ENCODE measurements at places on chromosomes 1 and 21.

GRCh38 chr1:61506944-61507500, 217.9 kb downstream of the TM2D1 start:
- no peak for DNase-seq

DNA sequence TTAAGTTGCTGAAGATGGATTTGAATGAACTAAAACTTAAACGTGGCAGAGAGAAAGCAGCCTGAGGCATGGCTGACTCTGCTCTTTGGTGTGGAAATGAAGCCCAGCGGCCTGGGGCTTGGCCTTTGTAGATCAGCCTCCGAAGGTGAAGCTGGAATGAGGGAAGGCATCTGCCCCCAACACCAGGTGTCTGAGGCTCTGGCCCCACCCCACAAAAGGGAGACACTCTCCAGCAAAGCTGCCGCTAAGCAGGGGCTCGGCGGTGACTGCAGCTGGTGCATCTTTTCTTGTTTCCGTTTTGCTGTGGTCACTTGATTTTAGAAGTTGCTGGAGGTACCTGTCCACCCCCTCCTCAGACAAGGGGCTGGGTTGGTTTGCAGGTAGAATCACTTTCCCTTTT, 38.2 kb upstream of the NID1 start:
- DNase-seq, result peak; percentile 61

DNA sequence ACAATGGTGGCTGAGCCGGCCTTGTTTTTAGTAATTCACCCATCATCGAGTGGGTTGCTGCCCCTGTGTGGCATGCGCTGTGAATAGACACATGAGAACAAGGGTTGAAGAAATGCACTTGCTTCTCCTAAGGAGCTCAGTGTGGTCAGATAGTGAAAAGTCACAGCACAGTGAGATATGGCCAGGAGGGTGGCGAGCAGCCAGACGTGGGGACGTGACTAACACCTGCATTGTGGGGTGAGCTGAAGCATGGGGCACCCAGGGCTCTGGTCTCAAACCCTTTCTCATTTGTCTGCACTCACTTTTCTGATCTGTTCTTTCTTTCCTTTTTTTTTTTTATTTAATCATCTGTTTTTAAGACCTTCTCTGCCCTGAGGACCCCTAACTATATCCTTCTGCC, 13.5 kb downstream of the MTARC1 start:
- DNase-seq, result no peak

- peak; percentile 96 for DNase-seq
Measured at GRCh38 chr1:26959722-26960624, at the start of gene KDF1. Gene KDF1 (minus strand): TSS chr1:26960468. CDS start chr1:26952380, 8,088 bp downstream.

- DNase-seq, result no peak
Measured at GRCh38 chr1:28822799-28823198, 10.8 kb downstream of the OPRD1 start.

DNA sequence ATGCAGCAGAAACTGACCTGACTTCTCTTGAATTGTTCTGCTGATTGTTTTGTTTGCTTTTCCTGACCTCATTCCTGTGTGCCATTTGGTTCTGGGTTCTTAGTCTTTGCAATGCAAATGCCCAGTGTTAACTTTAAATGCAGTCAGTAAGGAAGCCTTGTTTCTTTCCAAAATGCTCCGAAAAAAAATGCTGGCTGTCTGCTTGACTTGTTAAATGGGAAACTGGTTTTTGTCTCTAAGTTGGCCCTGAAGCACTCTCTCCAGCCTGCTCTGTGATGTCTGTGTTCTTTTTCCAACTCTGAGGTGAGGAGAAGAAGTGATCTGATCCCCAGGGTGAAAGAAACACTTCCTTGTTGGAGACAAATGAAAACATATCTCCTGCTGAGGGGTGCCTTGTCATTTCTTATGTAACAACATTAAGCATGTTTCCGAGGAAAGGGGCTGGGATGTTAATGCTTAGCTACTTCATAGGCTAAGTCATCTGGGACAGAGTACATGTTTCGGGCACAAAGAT, 256.3 kb upstream of the ADGRL4 start:
- peak; percentile 78 for DNase-seq

DNA sequence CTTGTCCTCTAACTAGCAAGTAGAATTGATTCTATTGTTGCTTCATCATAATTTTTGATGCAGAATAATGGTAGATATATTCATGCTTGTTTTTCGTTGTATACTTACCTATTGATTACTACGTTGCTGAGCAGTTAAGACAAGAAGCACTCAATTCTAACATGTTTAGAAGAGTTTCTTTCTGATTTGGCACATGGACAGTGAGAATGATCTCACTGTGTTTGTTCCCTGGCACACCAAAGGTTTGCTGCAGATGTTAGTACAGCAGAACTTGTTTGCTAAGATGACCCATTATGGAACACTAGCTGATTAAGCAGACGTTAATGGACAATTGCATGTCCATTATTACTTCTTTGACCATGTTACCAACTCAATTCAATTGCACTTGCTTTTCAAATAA, 184.7 kb upstream of the SGIP1 start:
- DNase-seq, result no peak

- DNase-seq, result no peak
Measured at GRCh38 chr21:42691901-42692559, 38.6 kb downstream of the PDE9A start.

- no peak for DNase-seq
Measured at GRCh38 chr21:44027607-44028286, 15.6 kb downstream of the TRAPPC10 start.

- no peak for DNase-seq
Measured at GRCh38 chr21:38389354-38389676, 109.0 kb downstream of the ERG start.

GRCh38 chr1:11248169-11248568, 14.2 kb downstream of the MTOR start:
- DNase-seq, result no peak

- no peak for DNase-seq
Measured at GRCh38 chr1:91703095-91703494, 182.9 kb downstream of the TGFBR3 start.

GRCh38 chr1:8497210-8497819, 179.4 kb downstream of the SLC45A1 start:
- no peak for DNase-seq

DNA sequence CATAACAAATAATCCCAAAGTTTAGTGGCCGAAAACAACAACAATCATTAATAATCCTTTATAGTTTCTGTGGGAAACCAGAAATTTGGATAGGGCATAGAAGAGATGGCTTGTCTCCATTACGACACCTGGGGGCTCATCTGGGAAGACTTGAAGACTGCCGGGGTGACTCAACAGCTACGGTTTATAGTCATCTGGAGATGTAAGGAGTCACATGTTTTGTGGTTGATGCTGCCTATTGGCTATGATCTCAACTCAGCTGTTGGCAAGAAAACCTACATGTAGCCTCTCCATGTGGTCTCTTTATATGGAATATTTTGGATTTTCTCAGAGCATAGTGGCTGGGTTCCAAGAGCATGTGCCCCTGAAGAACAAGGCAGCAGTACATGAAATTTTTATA, 29.3 kb upstream of the TSPAN2 start:
- DNase-seq, result no peak

DNA sequence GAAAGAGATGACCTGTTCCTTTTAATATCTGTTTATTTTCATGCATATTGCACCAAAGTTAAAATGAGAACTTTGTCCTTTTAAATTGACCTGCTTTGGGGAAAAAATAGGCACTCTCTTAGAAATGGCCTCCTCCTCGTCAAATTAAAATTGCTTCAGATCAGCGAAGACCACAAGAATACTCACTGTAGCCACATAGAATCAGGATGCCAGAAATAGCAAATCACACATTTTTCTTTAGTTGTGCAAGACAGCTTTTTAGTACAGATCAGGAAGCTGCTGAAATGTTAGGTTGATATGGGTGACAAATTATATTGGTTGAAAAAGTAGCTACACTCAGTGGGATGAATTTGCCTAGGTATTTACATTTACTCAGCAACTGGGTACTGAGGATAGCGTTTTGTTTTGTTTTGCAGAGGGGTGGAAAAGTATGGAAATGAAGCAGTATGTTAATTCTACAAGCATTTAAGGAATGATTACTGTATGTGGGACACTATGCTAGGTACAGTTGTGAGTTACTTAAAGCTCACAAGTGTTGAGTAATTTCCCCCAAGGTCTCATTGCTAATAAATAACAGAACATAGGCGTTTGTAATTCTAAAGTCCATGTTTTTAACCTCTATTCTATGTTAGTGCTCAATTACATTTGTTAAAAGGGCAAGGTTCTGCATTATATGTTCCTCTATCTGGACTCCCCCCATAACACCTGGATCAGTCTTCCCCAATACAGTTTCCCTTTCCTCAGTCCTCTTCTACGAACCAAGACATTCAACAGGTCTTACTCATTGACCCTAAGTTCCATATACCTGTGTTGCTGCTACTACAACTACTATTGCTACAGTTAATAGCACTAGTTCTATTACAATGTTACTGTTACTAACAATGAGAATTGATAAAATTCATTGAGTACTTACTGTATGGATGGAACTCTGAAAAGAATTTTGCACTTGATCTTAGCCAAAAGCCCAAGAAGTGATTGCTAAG, 99.4 kb upstream of the S1PR1 start:
- DNase-seq, result peak; percentile 51

DNA sequence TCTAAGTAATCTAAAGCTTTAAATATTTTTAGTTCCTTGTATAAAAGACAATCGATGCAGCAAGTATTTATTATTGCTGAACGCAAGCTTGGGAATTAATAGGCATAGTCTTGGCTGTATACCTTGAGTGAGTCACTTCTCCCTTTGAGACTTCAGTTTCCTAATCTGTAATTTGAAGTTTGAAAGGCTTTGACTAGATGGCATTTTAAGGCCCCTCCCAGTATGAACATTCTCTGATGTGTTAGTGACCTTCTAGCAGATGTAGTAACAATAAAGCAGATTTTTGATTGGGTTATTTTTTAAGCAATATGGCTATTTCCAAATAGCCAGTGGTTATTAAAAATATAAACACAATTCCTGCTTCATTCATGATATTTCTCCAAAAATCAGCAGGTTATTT, 58.2 kb downstream of the DUSP10 start:
- DNase-seq, result no peak

- no peak for DNase-seq
Measured at GRCh38 chr21:36255663-36256062, 64.3 kb upstream of the MORC3 start.

DNA sequence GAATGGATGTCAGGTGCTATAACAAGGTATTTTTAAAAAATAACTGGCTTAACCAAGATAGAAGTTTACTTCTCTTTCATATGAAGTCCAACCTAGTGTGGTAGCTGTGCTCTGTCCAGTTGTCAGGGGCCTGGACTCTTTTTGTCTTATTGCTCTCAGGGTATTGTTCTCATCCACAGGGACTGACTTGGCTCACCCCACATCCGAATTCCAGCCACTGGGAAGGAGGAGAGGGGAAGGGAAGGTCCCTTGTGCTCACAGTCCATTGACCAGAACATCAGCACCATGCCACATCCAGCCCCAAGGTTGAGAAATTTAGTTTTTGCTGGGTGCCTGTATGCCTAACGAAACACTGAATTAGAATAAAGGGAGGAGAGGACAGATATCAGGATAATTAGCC, 8.7 kb downstream of the EEIG2 start:
- DNase-seq, result no peak

- DNase-seq, result no peak
Measured at GRCh38 chr21:45803618-45804340, 160.3 kb downstream of the PCBP3 start.

GRCh38 chr1:97192872-97193572, 471.4 kb downstream of the PTBP2 start:
- DNase-seq, result no peak

GRCh38 chr1:58883037-58883887, 99.4 kb upstream of the JUN start:
- DNase-seq, result peak; percentile 16

DNA sequence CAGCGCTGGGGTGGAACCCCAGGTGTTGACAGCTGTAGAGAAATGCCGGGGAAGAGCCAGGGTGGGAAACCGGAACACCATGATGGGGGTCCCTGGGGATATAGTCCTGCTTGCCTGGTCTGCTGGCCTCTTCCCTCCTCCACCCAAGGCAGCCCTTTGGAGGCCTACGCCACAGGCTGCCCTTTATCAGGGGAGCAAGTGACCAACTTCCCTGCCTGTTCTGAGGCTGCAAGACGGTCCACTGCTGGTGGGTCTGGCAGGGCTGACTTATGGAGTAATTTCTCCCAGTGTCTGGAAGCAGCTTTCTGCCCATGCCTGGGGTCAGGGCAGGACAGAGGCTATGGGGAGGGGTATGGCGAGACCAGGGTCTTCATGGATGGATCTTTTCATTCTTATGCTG, 50.8 kb upstream of the EDN2 start:
- no peak for DNase-seq

- DNase-seq, result no peak
Measured at GRCh38 chr1:93925206-93925605, 16.0 kb upstream of the GCLM start.

DNA sequence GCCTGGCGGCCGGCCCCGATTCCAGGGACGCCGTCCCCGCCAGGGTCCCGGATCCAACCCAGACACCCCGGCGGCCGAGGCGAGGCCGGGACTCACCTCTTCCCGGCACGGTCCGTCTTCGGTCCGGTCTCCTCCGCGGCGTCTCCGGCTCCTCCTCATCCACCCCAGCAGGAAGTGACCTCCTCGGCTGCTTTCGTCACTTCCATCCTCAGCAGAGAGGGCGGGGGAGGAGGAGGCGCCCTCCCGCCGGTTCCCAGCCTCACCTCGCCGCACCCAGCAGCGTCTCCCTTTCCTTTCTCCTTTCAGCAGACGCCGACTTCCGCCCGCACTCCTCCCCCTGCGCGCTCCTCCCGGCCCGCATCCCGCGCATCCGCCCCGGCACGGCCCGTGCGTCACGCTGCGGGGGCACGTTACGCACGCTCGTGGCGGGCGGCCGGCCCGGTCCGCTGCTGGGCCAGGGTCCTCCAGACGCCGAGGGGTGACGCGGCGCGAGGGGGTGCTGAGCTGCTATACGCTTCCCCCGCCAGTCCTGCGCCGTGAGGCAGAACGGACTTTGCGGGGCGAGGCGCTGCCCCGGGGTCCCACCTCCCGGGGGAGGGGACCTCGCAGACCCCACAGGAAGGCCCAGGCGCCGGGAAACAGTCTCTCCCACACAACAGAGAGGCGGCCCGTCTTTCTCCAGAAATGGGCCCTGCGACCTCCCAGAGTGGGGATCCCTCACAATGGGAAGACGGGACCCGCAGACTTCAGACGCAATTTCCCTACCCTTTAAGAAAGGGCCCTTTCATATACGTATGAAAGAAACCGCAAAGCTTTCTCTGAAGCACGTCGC, at the start of gene ETV3:
TSS of gene ETV3 (minus strand) at position 176 of the 832 bp plus-strand sequence. CDS start 2,043 bp downstream, outside the sequence.
- DNase-seq, result peak; percentile 96

DNA sequence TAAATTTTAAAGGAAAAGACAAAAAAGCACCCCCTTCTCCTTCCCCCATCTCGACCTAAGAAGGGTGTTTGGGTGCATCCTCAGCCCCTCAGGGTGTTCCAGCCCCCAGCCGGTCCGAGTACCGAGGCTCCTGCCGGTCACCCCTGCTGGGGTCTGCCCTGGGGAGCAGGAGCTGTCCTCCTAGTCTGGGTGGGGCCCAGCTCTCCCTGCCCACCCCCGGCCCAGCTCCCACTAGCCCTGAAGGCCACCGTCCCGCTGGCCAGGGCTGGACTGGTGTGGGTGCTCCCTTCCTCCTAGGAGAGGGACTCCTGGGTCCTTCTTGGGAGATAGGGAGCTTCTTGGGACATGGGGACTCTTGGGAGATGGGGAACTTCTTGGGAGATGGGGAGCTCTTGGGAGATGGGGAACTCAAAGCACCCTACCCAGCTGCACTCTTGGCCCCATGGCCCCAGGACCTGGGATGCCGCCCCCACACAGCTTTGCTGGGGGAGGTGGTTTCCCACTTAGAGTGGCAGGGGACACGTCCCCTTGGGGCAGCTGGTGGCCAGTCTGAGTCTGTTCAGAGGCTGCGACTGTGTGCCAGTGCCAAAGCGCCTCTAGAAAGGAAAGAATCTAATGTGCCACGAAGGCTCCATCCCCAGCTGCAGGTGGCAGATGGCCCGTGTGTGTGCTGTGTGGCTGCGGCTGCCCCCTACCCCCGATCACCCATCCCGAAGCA, 44.5 kb downstream of the MORN1 start:
- no peak for DNase-seq

All from GM23338 (cell line).